ENCODE measurements at places on chromosomes 1 and 21. TPM values are rescaled to one million over a fixed set of nuclear protein-coding genes. Genes with fewer than 3 reads are reported as not detected.

Gene IL10
- total RNA-seq, result 0.54 TPM

Gene FTCD
- 1.2 TPM for total RNA-seq

Gene MYCL
- total RNA-seq, result 1.1 TPM

Gene OR10J1
- not detected for total RNA-seq

Gene NUDT4B
- 0.49 TPM for total RNA-seq

Gene PPP2R5A
- total RNA-seq, result 80.8 TPM
